H1 (cell line): ENCODE measurements at places on chromosomes 3 and 15. TPM values are rescaled to one million over a fixed set of nuclear protein-coding genes. Genes with fewer than 3 reads are reported as not detected.

GRCh38 chr3:66592927-66593625 lies 92.3 kb upstream of the LRIG1 start:
- H3K27ac ChIP-seq: 0 out of 2 replicates have a peak overlapping the region, but pooled peaks have one; percentile 35
- H3K36me3 ChIP-seq: no peaks in the 10 kb centered on the region
- H3K4me3 ChIP-seq: no peak overlapping the region

- H3K27ac ChIP-seq: no peak overlapping the region
- DNase-seq: no peak
- no peak overlapping the region for H3K4me3 ChIP-seq
- H3K36me3 ChIP-seq: no peaks in the 10 kb centered on the region
- no peaks in the 10 kb centered on the region for H3K27me3 ChIP-seq
Observed at GRCh38 chr3:23758253-23758838, 47.4 kb upstream of the UBE2E1 start.

DNA sequence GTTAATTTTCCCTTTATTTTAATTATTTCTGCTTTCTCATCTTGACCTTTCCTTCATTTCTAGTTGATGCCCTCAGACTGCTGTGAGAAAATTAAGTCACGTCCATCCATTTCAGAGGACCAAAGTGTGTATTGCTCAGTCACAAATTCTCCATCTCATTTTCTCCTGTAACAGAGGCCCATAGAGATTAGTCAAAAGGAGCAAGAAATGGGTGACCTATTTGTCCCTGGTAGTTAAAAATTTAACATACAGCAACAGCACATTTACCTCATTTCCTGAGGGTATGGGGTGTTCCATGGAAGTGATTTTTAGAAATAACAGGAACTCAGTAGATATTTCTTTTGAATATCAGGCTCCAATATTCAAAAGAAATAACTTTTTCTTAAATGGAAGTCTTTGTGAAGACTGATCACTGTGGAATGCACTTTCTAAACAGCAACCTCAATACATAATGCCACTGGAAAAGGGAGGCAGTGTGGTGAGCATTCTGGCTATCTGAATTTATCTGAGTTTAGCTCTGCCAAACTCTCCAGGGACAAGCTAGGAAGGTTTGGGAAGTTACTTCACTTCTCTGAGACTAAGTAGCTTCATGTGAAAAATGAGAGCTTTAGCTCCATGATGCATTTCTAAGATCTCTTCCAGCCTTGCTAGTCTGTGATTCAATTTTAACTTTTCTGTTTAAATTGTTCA lies 808.2 kb downstream of the SQOR start:
- no peak overlapping the region for H3K27ac ChIP-seq
- H3K4me1 ChIP-seq: no peaks in the 10 kb centered on the region
- no peak overlapping the region for H3K4me3 ChIP-seq

- no peak for DNase-seq
- no peaks in the 10 kb centered on the region for H3K36me3 ChIP-seq
- no peak overlapping the region for H3K27ac ChIP-seq
- no peaks in the 10 kb centered on the region for H3K4me1 ChIP-seq
- H3K27me3 ChIP-seq: no peaks in the 10 kb centered on the region
- H3K4me3 ChIP-seq: no peak overlapping the region
Observed at GRCh38 chr15:94858011-94858410, 626.6 kb downstream of the MCTP2 start.

GRCh38 chr3:188176476-188176875 lies 22.5 kb downstream of the LPP start:
- H3K4me1 ChIP-seq: peaks cover 3% of the 10 kb centered on the region
- H3K27ac ChIP-seq: no peak overlapping the region
- DNase-seq: no peak
- H3K36me3 ChIP-seq: no peaks in the 10 kb centered on the region

DNA sequence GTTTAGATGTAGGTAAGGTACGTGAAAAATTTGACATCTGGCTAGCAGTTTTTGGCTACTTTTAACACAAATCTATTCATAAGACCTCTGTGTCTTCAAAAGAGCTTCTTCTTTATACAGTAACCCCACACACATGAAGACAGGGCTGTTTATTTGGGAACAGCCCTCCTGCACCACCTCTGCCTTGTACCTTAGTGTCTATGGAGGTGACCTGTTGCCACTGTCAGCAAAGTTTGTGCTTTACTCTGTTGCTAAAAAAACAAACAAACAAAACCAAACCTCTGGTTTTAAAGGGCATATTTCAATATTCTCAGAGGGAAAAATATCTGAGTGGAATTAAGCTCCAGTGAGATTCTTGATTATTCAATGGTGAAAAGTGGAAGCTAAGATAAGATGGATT lies 122.0 kb downstream of the ARPP21 start:
- peaks cover 6% of the 10 kb centered on the region; the same call in 1 of the 2 replicates for H3K4me1 ChIP-seq
- H3K36me3 ChIP-seq: no peaks in the 10 kb centered on the region
- no peak for DNase-seq
- no peaks in the 10 kb centered on the region for H3K27me3 ChIP-seq
- no peak overlapping the region for H3K4me3 ChIP-seq

- H3K4me1 ChIP-seq: peaks cover 4% of the 10 kb centered on the region
- H3K27ac ChIP-seq: no peak overlapping the region
- no peak overlapping the region for H3K4me3 ChIP-seq
- H3K27me3 ChIP-seq: no peaks in the 10 kb centered on the region
- H3K36me3 ChIP-seq: no peaks in the 10 kb centered on the region
Observed at GRCh38 chr3:178969004-178969700, 102.5 kb downstream of the ZMAT3 start.

The PAK6 gene
- total RNA-seq: 9.0 and 9.4 TPM in 2 replicates

The RBMS3 gene
- 5.4 and 6.9 TPM in 2 replicates for total RNA-seq

The DYNLT2B gene
- total RNA-seq: 9.7 and 10.9 TPM in 2 replicates
